ENCODE measurements at places on chromosomes 12 and 14.

GRCh38 chr12:72468505-72468904 is 196.3 kb downstream of the TRHDE start:
- no peak for DNase-seq

GRCh38 chr12:66999141-66999540 is 270.0 kb upstream of the CAND1 start:
- no peak for DNase-seq

GRCh38 chr12:64633940-64634337 is 23.6 kb downstream of the RASSF3 start:
- DNase-seq: no peak

GRCh38 chr14:99516871-99517642 is 35.8 kb downstream of the CCNK start:
- DNase-seq: peak; percentile 32

- DNase-seq: no peak
Observed at GRCh38 chr14:30223385-30223785, 295.7 kb upstream of the PRKD1 start.

Data from left hindlimb (tissue), 1 donor.